Activated B cell treated with CpG ODN at 0.5 μM for 24 hours (primary cell): ENCODE measurements at places on chromosomes 16 and 17.

GRCh38 chr16:17377360-17378324, 93.1 kb downstream of the XYLT1 start:
- no peak for DNase-seq

GRCh38 chr16:69482410-69482991, 58.1 kb downstream of the CYB5B start:
- no peak for DNase-seq

GRCh38 chr17:50051082-50051576, 4.8 kb upstream of the ITGA3 start:
- DNase-seq, result no peak

- DNase-seq, result no peak
Observed at GRCh38 chr17:82003411-82004381, 19.0 kb downstream of the CENPX start.

DNA sequence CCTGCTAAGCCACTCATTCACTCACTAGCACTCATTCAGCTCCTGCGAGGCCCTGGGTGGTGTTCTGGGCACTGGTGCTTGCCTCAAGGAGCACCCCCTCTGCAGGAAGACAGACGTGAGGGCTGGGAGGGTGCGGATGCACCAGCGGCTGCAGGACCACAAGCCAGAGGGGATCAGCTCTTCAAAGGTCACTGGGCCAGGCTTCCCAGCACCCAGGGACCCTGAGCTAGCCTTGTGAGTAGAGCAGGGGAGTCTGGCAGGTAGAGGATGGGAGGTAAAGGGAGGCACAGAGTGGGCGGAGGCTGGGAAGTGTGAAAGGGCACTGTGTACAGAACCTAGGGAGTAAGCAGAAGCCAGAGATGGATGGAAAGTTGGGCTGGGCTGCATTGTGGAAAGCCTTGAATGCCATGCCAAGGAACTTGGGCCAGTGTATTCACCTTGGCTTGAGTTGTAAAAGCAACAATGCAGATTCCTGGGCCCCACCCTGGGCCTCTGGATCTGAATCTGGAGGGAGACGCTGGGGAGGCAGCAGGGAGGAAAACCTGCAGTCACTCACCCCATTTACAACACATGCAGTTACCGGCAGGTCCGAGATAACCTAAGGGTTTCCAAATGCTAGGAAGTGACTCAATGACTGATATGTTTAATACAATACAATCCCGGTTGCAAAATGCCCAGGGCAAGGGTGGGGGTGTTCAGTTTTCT, 1.7 kb downstream of the IL4R start:
- no peak for DNase-seq

- no peak for DNase-seq
Observed at GRCh38 chr16:17970816-17971331, 365.7 kb downstream of the NPIPA8 start.

DNA sequence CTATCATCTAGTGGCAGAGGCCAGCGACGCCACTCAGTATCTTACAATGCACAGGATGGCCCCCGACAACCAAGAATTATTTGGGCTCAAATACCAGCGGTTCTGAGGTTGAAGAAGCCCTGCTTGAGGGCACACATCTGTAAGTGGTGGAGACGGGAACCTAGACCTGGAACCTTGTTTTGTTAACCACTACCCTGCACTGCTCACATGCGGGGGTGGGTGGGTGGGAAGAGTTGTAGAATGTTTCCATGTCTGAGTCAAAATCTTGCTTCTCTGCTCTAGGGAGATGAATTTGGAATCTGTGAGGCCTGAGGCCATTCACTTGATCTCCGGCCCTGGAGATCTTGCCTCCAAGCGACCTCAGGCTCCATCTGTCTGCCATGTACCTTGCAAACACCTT, 44.1 kb downstream of the ABCC1 start:
- no peak for DNase-seq

GRCh38 chr16:29641561-29641960, 21.5 kb upstream of the SPN start:
- no peak for DNase-seq

DNA sequence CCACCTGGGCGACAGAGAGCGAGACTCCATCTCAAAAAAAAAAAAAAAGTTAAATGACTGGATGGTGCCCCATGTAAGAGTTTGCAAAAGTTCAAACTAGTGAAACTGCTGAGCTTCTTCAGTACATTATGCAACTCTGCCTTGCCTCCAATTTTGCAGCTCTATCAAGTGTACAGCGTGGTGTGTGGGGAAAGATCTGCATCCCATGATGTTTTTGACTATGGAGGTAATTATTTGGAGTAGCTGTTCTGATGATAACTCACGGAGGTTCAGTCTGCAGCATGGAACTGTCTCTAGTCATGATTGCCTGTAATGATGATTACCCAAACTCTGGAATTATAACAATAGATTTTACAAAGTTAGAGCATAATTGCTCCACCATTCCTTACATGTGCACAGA, 149.6 kb downstream of the PITPNC1 start:
- no peak for DNase-seq

GRCh38 chr16:68259007-68259825, 5.1 kb upstream of the SLC7A6 start:
- no peak for DNase-seq

- DNase-seq, result peak; percentile 13
Observed at GRCh38 chr17:77495575-77495974, 354.8 kb downstream of the SEC14L1 start.

DNA sequence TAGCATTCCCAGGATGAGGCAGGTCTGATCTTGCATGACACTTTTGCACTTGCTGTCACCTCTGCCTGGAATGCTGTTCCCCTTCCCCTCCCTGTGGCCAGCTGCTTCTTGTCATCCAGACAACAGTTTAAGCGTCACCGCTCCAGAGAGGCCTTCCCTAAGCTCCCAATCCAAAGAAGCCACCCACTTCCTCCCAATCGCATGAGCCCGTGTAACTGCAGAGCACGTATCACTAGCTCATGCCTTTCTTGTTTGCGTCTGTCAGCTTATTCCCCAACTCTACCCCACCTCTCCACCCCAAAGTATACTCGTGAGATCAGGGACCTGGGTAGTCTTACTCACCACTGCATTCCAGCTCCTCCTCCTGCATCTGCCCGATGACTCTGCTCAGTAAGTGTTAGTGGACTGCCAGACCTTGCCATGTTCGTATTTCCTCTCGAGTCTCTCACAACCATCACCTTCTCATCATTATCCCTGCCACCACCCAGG, 92.8 kb downstream of the GAS7 start:
- no peak for DNase-seq

GRCh38 chr16:1950047-1950446, 4.4 kb downstream of the RPL3L start:
- DNase-seq, result no peak

GRCh38 chr16:56691885-56692284, 9.6 kb downstream of the MT1X start:
- no peak for DNase-seq

GRCh38 chr17:11610999-11611566, 12.8 kb downstream of the DNAH9 start:
- no peak for DNase-seq

GRCh38 chr16:88316941-88317612, 65.7 kb upstream of the ZNF469 start:
- DNase-seq, result no peak

DNA sequence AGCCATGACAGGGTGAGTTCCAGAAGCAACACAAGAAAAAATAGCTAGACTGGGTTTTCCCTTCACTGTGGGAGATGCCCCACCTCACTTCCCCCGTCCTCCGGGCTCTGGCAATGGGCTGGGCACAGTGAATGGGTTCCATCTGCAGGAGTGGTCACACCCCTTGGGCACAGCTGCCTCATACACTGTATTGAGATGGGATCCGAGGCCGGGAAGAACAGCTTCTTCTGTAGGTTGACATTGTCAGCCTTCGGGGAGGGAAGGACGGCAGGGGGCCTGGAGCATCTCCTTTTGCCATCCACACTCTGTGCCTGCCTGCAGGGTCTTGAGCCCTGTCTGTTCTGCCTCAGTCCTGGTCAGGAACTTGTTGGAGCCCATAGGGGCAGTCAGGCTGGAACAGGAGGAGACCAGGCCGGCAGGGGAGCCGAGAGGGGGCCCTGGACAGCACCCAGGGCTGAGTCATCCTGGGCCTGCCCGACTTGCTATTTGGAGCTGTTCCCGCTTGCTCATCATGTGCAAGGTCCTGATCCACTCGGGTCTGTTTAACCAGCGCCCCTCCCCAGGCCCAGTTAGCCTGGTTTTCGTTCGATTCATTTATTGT, 286.7 kb downstream of the SEC14L1 start:
- DNase-seq, result peak; percentile 15

DNA sequence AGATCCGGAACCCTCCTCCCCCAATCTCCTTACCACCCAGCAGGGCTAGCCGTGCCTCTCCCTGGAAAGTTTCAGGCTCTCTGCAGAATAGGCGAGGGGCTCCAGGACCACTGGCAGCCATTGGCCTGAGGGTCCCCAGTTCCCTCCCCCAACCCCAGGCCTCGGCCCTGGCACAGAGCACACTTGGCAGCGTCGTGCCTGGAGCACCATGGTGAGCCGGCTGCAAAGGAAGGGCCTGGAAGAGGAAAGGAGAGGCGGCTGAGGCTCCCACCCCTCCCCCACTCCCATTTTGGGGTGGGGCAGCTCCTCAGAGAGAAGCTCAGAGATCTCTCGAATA, 369 bp upstream of the BTBD17 start:
- DNase-seq, result no peak

GRCh38 chr17:64296246-64296645, 33.2 kb upstream of the TEX2 start:
- no peak for DNase-seq

- no peak for DNase-seq
Observed at GRCh38 chr16:27678955-27679354, 129.0 kb downstream of the KATNIP start.

- peak; percentile 63 for DNase-seq
Observed at GRCh38 chr16:81478876-81479511, 34.4 kb downstream of the CMIP start.

- DNase-seq, result no peak
Observed at GRCh38 chr17:76578376-76578775, 7.3 kb downstream of the ST6GALNAC2 start.
